NCI-H187 (cell line): ENCODE measurements at places on chromosomes 7 and 10.

DNA sequence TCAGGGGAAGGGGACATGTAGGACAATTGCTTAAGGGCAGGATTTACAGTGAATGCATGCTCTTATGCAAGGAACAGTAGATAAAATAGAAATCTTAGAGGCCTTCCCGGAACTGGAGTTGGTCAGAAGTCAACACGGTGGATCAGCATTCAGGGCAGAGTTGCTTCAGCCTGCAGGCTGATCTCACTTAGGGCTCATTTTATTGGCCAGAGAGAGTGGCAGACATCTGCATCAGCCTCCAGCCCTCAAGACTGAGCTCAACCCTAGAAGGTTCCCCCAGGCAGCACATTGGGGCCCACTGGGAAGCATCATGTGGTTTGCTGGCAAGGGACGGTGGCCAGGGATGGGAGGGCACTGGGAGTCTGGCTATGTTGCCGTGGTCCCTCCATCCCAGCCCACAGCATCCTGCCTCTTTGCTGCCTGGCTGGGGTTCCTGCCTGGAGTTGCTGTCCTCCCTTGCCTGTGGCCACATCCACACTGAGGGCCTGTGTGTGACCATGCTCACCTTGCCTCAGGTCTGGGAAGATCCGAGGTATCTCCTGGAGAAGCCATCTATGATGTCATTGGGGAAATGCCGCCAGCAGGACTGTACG, 13.0 kb downstream of the SCART1 start:
- no peak for DNase-seq

DNA sequence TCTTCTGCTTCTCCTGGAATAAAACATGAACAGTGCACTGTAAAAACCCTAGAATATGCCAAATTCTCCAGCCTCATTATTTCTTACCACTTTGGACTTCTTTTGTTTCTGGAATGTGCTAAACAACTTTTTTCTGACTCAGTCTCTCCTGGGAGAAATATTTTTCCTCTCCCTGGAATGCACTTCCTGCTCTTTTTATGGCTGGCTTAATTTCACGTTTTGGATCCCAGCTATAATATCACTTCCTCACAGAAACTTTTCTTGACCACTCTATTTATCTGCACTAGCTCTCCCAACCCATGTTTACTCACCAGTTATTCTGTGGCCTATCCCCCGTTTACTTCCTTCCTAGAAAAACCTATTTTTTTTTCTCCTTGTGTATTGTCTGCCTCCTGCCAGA, 26.7 kb downstream of the ABCB5 start:
- no peak for DNase-seq

DNA sequence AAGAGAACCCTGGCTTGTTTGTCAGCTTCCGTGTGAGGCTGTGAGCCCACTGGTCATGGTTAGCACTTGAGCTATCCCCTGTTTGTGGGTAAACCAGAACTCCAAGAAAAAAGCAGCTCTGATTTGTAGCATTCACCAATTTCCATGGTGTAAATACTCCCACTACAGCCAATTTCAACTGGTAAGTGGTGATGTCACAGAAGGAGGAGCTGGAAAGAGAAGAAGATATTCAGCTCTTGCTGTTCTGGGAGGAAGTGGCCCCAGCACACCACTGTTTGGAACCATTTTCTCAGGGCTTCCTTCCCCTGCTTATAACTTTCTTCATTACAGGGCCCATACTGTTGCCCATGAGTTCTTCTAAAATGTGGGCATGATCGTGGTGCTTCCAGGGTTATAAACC, 500.1 kb upstream of the ZMIZ1 start:
- DNase-seq = no peak

DNA sequence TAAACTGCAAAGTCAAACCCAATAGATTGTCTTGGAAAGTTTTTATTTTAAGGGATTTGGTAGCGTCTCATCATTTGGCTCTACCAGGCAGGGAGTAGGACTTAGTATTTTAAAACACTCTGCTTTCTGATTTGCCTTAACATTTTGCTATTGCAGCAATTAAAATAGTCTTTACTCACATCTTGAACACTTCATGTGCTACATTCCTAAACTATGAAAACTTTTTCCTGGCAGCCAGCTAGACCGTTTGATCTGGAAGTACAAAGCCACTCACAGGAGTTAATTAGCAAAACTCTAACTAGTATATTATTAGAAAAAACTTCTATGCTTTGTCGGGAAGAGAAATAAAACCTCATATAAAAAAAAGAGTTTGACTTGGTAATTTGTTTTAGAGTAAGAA, 111.4 kb downstream of the TFPI2 start:
- DNase-seq = no peak

DNA sequence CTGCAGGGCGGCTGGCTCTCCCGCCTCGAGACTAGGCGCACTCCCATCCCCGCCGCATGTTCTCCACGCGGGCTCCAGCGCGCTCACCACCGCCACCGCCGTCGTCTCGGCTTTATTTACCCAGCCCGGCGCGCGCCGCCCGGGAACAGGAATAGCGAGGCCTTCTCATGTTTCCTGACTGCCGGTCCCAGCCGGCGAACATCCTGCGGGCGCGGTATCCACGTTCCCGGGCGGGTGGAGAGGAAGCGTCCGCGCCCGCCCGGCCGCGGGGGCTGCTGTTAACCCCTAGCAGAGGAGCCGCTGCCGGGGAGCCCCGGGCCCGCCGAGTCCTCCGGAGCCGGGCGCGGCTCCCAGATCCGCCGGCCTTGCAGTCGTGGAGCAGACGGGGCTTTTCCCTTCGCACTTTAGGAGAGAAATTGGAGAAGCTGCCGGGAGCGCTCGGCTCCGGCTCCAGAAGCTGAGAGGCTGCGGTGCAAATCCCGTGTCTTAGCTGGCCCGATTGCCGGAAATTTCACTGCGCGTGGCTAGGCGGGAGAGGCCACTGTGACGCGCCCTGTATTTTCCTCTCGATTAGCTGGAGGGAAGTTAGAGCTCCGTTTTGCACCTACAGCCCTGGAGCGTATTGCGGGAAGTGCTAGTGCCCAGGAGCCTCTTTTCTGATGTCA, at the start of gene MKX:
Gene MKX, minus strand, starts transcription at position 88 of the 665 bp plus-strand sequence. CDS start 2,404 bp downstream, outside the sequence.
- no peak for DNase-seq
